ENCODE measurements at places on chromosomes 3 and 15. TPM values are rescaled to one million over a fixed set of nuclear protein-coding genes. Genes with fewer than 3 reads are reported as not detected.

Gene PLA2G4E
- not detected for polyA plus RNA-seq

Gene PEX11A
- 15.9 TPM for polyA plus RNA-seq

Gene LTK
- polyA plus RNA-seq = 0.64 TPM

Gene STRA6
- polyA plus RNA-seq = 35.1 TPM

Gene ZMYND10
- 4.1 TPM for polyA plus RNA-seq

Gene NPHP3
- polyA plus RNA-seq = 51.1 TPM

Gene RGMA
- polyA plus RNA-seq = 37.5 TPM

Gene ZNF660
- polyA plus RNA-seq = 15.7 TPM

Gene MB21D2
- 16.7 TPM for polyA plus RNA-seq

Gene TRAK1
- polyA plus RNA-seq = 47.5 TPM

Gene GOLGA8O
- 0.69 TPM for polyA plus RNA-seq

Gene SPTSSB
- polyA plus RNA-seq = 0.20 TPM

Gene HDC
- 0.49 TPM for polyA plus RNA-seq

Gene SCN11A
- 1.4 TPM for polyA plus RNA-seq

Gene CFAP100
- 0.46 TPM for polyA plus RNA-seq

Gene TMED3
- 64.0 TPM for polyA plus RNA-seq

Gene CRELD1
- 61.2 TPM for polyA plus RNA-seq

Gene MAGI1
- 26.7 TPM for polyA plus RNA-seq

Gene SLC28A2
- 0.41 TPM for polyA plus RNA-seq

Gene ZPLD1
- polyA plus RNA-seq = 0.57 TPM

Gene UACA
- 105 TPM for polyA plus RNA-seq

Gene GPR160
- polyA plus RNA-seq = 44.0 TPM

Gene CD200R1
- polyA plus RNA-seq = 3.7 TPM

Gene PLSCR4
- 26.4 TPM for polyA plus RNA-seq

Gene MAGEF1
- polyA plus RNA-seq = 105 TPM

Gene FAM81A
- 21.1 TPM for polyA plus RNA-seq

Gene UCN2
- 0.63 TPM for polyA plus RNA-seq

Gene KLHL6
- polyA plus RNA-seq = 1.0 TPM

Gene TTBK2
- polyA plus RNA-seq = 10.9 TPM

Gene RTP3
- polyA plus RNA-seq = not detected

Gene EXOG
- polyA plus RNA-seq = 15.3 TPM

Gene TMEM266
- 0.78 TPM for polyA plus RNA-seq

Gene OR5K2
- polyA plus RNA-seq = not detected

Gene CHRNA7
- 9.8 TPM for polyA plus RNA-seq

Gene CORO2B
- 22.4 TPM for polyA plus RNA-seq

Gene ARPP21
- polyA plus RNA-seq = 1.4 TPM

Gene GPR62
- polyA plus RNA-seq = 0.59 TPM

Gene GLDN
- 0.14 TPM for polyA plus RNA-seq

Gene HGD
- polyA plus RNA-seq = 1.6 TPM

Gene IL17RD
- polyA plus RNA-seq = 57.2 TPM

Gene RBP2
- not detected for polyA plus RNA-seq

Gene TRIM42
- polyA plus RNA-seq = not detected

Gene NCKIPSD
- 22.4 TPM for polyA plus RNA-seq

Gene AADAC
- 0.22 TPM for polyA plus RNA-seq

Gene GOLGA6D
- polyA plus RNA-seq = 0.21 TPM

Gene SPSB4
- polyA plus RNA-seq = 9.7 TPM

Gene MRPS22
- 46.4 TPM for polyA plus RNA-seq

Gene SLC2A2
- polyA plus RNA-seq = 8.6 TPM

Gene PGBD4
- polyA plus RNA-seq = 2.8 TPM

Gene GPR171
- 0.24 TPM for polyA plus RNA-seq

Gene GATM
- polyA plus RNA-seq = 19.9 TPM

Gene KLF15
- polyA plus RNA-seq = 15.8 TPM

Gene PPARG
- polyA plus RNA-seq = 51.6 TPM

Gene KLHL24
- 40.5 TPM for polyA plus RNA-seq

Gene GOLGA6B
- 1.1 TPM for polyA plus RNA-seq

Data from left renal pelvis (tissue), 4 donors.